ENCODE measurements at places on chromosomes 12 and 14.

DNA sequence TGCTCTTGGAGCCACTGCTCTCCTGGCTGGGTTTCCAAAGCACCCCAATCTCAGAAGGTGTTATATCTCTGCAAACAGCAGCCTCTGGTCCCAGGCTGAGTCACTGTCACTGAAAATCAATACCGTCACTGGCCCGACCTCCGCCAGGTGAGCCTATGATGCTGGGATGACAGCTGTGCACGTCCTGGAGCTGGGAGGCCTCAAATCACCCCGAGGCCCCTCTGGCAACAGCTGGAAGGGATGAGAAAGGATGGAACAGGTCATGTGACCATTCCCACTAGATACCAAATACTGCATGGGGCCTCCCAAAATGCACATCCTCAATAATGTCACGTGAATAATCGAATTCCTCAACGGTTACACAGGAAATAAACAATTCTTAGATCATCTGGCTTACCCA lies 190.8 kb downstream of the TTC7B start:
- no peak for DNase-seq

GRCh38 chr12:121170151-121170550 lies 37.5 kb downstream of the P2RX7 start:
- DNase-seq = no peak

DNA sequence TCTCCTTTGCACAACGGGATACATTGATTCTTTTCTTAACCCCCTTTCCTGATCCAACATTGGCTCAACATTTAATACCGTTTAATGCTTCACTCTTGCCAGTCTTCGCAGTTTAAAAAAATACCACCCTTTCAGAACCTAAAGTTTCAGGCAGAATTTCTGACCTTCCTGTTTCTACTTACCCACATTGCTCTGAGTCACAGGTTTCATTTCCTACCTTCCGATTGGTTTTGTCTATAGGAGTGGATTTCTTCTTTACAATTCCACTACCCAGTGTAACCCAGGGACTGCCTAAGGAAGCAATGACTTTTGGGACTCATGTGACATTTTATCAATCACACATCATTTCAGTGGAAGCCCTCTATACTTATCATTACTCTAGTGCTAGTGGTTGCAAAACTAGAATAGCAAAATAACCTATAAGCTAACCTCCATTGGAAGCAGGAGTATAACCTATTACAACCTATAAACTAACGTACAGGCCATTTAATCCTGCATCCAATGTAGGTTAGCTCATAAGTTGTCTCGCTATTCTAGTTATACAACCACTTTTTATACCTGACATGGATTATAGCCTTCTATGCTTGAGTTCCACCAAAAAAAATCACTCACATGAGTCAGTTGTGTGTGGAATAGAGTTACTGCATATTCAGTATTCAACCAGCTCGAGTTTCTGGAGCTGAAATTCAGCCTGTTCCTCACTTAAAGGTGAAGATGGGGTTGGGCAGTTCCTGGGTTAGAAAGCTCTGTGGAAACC lies 64.9 kb upstream of the KITLG start:
- no peak for DNase-seq

DNA sequence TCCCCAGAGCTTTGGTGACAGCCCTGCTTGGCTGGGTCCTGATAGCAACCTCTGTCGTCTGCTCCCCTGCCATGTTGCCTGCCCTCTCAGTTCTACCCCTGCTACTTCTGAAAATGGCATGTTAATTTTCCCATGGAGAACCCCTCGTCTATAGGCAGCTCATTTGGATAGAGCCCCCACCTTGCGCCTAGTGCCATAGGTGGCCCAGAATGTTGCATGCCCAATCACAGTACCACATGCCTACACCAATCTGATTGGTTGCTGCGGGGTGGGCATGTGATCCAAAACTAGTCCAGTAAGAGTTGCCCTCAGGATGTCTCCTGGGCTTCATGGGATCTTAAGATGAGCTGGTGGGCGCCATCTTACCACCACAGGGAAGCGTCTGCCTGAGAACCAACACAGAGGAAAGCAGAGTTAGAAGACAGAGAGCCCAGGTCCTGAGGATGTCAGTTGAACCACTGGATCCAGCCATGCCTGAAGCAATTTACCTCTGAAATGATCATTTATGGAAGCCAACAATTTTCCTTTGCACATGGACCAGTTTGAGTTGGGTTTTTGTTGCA lies 85.7 kb downstream of the PAPOLA start:
- DNase-seq = no peak

DNA sequence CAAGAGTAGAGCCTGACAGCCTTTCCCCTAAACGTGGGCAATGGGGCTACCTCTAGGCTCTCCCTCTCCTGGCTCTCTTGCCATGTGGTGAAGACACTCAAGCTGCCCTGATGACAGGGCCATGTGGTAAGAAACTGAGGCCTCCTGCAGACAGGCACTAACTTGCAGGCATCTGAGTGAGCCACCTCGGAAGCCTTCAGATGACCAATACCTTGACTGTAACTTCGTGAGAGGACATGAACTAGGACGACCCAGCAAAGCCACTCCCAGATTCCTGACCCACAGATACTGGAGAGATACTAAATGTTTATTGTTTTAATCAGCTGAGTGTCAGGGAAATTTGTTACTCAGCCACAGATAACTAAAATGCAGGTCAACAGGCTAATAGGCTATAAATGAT lies 96.4 kb downstream of the EFCAB11 start:
- DNase-seq = no peak

DNA sequence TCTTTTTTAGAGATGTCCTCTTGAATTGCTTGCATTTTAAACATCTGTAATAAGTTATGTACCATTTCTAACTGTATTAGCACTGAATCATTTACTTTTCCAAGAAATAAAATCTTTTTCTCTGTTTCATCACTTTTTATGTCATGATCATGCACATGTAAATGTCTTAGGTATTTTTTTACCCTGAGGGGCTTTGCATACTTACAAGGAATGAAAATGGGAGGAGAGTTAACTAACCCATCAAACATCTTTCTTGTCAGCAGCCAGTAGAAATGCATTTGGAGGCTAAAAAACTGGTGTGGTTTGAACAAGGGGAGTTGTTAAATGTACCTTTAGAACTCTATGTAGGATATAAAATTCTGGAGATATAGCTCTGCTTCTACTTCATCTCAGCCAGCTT lies 1080.3 kb downstream of the GALC start:
- DNase-seq = no peak

DNA sequence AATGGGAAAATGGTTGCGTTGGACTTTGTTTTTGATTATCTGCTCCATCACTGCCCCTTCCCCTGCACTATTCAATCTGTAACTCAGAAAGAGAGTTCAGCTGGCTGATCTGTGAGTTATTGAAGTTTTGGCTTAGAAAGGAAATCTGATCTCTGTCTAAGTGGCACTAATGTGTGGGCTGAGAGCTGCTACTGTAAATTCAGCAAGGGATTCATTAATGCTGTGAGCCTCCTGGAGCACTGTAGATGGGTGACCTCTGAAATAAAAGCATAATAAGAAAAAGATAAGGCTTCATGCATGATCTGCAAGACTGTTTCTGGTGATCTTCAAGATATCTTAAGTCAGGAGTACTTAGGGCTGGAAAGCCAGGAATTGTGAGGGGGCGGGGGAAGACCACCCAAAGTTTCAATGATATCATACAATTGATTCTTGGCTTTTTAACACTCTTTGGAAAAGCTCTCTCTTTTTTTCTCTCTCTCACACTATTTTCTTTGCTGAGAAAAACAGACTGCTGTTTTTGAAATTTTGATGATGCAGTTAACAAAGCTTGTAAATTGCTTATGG lies 101.1 kb downstream of the C12orf75 start:
- DNase-seq = no peak

GRCh38 chr12:3000548-3001275 lies 41.5 kb downstream of the TEAD4 start:
- DNase-seq = no peak

GRCh38 chr12:114694436-114695304 lies 10.7 kb upstream of the TBX3 start:
- DNase-seq = no peak

DNA sequence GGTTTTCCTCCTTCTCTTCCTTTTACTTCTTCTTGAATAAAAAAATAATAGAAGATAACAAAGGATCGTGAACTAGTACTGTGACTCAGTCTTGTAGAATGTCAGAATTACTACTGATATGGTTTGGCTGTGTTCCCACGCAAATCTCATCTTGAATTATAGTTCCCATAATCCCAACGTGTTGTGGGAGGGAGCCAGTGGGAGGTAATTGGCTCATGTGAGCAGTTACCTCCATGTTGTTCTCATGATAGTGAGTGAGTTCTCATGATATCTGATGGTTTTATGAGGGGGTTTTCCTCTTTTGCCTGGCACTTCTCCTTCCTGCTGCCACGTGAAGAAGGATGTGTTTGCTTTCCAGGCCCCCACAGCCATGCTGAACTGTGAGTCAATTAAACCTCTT lies 549.6 kb downstream of the DIO2 start:
- DNase-seq = no peak

DNA sequence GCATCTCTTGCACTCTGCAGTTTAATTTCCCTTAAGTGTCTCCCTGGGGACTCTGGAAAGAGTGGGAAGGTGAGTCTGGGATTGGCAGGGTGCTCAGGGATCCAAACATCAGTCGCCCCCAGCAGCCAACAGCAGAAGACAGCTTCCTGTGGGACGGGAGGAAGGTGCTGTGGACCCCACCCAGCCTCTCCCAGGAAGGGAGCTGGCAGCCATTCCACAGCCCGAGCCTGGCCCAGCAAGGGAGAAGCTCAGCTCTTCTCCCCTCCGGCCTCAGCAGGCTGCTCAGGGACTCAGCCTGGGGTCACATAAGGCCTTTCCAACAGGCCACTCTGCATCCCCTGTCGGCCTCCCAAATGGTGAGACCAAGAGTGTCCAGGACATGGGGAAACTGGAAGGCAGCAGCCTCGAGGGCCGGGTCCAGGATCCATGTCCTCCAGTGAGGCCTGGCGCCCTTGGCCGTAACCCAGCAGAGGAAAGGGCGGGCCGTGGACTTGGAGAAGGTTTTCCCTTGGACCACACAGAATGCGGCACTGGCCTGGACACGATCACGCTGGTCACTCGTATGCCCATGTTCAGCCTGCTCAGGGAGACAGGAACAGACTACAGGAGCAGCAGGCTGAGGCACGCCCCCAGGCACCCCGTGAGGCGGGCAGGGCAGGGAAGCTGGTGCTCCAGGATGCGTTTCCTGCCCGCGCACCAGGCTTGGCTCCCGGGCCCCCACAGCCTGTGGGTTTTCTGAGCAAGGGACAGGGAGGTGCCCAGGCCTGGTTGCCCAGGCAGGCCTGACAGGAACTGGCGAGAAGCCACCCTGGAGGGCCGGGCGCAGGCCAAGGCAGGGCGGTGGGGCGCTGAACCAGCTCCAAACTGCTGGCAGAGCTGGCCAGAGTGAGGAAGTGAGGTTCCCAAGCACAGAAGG lies 3.5 kb downstream of the XRCC3 start:
- DNase-seq = no peak

DNA sequence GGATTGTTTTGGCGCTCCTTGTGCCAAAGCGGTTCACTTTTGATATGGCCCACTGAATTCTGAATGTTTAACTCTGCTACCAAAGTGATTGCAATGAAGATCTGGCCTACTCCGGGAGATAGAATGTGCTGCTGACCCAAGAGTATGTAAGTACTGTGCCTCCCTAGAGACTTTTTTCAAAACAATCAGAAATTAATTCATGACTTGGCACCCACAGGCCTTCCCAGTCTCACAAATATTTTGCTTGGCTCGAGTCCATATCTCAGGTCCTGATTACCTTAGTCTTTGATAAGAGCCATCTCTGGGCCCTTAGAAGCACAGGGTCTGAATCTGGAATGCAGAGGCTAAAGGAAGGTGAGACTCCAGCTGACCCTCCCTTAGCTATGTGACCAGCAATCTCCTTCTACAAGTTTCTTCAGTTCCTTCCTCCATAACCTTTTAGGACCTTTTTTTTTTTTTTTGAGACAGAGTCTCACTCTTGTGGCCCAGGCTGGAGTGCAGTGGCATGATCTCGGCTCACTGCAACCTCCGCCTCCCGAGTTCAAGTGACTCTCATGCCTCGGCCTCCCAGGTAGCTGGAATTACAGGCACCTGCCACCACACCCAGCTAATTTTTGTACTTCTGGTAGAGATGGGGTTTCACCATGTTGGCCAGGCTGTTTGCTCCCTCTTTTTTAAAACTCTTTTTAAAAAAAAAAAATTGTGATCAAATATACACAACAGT lies 49.5 kb upstream of the METAP2 start:
- DNase-seq = no peak

GRCh38 chr12:118334939-118335567 lies 37.7 kb downstream of the TAOK3 start:
- DNase-seq = no peak

GRCh38 chr14:22320362-22320750 lies 268.7 kb downstream of the DAD1 start:
- no peak for DNase-seq

DNA sequence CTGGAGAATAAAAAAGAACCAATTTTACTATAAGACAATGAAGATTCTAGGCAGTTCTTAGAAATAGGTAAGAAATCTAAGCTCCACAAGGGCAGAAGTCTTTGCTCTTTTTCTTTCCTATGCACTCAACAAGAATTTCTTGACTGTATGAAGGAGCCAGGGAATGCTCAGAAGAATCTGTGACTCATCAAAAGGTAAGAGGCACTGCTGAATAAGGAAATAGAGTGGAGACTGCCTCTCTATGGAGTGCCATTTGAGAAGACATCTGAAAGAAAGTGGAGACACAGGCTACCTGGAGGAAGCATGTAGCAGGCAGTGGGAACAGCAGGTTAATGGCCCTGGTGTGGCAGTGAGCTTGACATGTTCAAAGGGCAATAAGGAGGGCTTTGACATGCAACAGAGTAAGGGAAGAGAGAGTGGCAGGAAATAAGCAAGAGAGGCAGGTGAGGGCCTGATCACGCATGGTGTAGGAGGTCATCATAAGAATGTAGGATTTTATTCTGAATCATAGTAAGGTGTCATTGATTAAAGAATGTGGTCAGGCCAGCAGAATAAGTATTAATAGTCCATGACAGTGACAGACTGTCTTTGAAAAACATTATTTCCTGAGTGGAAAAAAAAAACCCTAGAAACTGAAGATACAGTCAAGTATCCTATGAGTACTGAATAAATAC lies 446.7 kb upstream of the GARIN6 start:
- no peak for DNase-seq

DNA sequence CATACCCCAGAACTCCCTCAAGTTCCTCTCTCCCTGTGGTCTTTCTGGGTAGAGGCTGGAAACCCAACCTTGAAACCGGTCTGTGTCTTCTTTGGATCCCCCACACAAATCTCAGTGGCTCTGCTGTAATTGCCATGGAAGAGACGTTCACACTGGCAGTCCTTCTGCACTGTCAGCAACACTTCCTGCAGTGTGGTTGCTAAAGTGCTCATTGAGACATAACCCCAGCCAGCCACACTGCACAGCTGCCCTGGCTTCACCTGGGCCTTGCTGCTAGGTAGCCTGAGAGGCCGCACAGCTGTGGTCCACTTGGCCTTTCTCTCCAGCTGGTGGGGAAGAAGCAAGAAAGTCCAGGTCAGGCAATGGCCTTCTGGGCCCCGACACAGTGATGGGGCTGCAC lies 2.4 kb downstream of the GZMH start:
- peak; percentile 26 for DNase-seq

GRCh38 chr12:9701380-9702154 lies 31.3 kb downstream of the CLECL1 start:
- DNase-seq = no peak

Measured in CD4-positive, alpha-beta T cell treated with Interleukin-15 for 4 hours (primary cell).